ENCODE measurements at places on chromosomes 5 and 9.

GRCh38 chr5:96509316-96509715, 76.3 kb upstream of the PCSK1 start:
- DNase-seq = no peak

DNA sequence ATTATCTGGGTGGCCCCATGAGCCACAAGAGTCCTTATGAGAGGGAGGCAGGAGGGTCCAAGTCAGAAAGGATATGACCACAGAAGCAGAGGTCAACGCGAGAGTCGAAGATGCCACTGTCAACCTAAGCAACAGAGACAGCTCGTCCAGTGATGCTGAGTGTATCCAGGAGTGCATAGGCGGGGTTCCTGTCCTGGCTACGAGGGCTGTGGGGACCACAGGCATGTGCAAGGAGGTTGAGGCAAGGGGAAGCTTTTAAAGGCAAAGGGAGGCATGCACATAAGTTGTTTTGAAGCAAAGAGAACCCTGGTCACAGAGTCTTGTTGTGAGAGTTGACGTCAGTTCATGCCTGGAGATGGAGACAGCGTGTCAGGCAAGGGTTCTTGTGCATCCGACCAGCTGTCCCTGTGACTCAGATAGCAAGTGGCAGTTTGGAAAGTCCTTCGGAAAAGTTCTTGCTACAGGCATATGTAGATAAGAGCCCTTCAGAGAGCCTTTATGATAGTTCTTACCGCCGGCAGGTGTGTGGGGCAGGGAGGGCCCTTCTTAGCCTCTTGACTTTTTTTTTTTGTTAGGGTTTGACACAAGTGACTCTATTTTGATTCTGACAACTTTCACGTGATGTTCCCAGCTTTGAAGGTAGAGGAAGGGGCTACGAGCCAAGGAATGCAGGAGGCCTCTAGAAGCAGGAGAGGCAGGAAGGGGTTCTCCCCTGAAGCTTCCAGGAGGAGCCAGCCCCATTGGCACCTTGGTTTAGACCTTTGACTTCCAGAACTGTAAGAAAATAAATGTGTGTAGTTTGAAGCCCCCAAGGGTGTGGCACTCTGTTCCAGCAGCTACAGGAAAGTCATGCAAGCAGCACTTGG, 66.0 kb upstream of the FCN1 start:
- DNase-seq = no peak

GRCh38 chr5:135100011-135100410, 66.0 kb upstream of the PITX1 start:
- DNase-seq = no peak

DNA sequence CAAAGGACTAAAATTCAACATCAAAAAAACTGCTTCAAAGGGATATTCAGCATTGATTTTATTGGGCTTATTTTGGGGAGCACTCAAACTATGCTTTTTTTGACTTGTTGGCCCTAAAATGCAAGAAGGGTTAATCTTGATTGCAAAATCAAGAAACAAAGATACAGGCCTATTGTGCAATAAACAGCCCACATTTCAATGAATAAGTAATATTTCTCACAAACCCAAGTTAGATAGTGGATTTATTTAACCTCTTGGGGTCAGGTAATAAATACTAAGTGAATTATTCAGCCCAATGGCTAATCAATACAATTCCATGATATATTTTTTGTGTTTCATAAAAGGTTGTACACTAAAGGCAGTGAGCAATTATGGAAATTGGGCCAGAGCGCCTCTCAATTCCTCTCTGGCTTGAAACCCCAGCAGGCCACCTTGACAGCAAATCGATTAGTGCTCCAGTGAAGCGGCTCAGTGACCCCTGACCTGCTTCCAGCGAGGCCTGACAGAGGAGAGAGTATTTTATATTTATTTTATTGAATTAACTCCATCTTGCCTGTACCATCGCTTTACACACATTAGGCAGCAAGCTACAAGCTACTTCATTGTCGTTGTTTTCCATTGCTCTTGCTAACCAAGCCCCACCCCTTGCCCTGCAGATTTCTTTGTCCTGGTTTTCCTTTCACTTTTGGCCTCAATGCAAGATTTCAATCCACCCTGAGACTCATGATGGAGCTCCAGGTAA, 65.5 kb downstream of the EBF1 start:
- no peak for DNase-seq

DNA sequence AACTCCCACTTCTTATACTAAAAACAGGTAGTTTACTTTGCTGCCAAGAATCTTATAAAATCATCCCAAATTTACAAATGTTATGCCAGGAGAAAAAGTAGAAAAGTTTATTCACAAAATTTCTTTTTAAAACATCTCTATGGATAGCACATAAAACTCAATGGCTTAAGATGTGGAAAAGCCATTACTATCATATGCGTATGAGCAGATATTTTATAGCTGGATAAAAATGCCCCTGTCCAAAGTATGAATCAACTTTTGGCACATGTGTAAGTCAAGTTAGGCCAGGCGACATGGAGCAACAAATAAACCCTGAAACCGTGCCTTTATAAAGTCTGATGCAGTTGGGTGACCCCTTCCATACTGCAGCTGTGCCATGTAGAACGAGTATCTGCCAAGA, 38.6 kb upstream of the FBP1 start:
- no peak for DNase-seq

- no peak for DNase-seq
Measured at GRCh38 chr5:10706326-10706725, 54.7 kb downstream of the DAP start.

DNA sequence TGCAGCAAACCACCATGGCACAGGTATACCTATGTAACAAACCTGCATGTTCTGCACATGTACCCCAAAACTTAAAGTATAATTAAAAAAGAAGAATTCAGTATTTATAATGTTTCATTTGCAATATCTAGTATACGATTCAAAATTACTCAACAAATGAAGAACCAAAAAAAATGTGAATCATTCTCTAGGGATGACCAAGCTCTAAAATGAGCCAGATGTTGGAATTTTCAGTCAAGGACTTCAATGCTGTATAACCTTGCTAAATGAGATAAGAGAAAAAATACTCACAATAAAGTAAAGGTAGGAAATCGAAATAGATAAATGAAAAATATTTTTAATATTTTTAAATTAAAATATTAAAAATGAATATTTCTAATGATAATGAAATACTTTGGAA, 108.7 kb upstream of the ADRA1B start:
- DNase-seq = no peak

DNA sequence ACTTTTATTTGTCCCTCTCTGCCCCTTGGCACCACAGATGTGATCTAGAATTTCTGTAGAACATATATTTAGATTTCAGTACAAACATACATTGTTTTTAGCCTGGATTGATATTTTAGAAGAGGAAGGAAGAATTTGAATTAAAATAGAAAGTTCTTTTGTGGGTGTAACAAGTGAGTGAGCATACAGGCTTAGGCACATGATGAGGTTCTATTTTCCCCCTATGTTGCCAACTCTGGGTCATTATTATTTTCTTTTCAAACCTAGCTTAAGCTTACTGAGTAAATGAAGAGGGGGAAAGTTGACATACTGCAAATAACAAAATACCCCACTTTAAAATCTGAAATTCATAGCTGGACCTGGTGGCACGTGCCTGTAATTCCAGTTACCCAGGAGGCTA, 102.9 kb downstream of the GCNT1 start:
- no peak for DNase-seq

DNA sequence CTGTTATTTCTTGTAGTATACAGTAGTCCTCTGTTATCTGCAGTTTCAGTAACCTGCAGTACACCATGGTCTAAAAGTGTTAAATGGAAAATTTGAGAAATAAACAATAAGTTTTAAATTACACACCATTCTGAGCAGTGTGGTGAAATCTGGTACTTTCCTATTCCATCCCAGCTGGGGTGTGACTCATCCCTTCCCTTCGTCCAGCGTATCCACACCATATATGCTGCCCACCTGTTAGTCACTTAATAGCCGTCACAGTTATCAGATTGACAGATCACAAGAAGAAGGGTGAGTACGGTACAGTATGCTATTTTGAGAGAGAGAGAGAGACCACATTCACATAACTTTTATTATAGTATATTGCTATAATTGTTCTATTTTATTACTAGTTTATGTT, 28.9 kb downstream of the FAM151B start:
- DNase-seq = no peak

GRCh38 chr5:112304743-112305142, 114.3 kb downstream of the EPB41L4A start:
- no peak for DNase-seq

DNA sequence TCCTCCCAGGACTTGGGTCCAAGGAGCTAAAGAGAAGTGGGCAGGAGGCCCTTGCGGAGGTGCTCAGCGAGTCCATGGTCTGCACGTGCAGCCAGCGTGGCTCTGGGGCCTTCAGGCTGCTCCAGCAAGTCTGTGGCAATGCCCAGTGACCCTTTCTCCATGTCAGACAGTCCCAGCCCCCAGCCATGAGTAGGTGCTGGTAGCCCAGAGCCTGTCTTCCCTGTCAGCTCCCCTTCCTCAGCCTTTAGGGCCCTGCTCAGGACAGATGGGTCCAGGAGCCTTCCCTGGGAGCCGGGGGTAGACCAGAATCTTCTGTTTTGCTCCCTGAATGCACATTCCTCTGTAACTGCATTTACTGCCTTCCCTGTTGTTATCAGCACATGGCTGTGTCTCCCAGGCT, 147.2 kb upstream of the IRX2 start:
- no peak for DNase-seq

- DNase-seq = no peak
Measured at GRCh38 chr5:53777864-53778618, 217.6 kb downstream of the NDUFS4 start.

- DNase-seq = no peak
Measured at GRCh38 chr5:119651486-119651885, 22.1 kb downstream of the FAM170A start.

DNA sequence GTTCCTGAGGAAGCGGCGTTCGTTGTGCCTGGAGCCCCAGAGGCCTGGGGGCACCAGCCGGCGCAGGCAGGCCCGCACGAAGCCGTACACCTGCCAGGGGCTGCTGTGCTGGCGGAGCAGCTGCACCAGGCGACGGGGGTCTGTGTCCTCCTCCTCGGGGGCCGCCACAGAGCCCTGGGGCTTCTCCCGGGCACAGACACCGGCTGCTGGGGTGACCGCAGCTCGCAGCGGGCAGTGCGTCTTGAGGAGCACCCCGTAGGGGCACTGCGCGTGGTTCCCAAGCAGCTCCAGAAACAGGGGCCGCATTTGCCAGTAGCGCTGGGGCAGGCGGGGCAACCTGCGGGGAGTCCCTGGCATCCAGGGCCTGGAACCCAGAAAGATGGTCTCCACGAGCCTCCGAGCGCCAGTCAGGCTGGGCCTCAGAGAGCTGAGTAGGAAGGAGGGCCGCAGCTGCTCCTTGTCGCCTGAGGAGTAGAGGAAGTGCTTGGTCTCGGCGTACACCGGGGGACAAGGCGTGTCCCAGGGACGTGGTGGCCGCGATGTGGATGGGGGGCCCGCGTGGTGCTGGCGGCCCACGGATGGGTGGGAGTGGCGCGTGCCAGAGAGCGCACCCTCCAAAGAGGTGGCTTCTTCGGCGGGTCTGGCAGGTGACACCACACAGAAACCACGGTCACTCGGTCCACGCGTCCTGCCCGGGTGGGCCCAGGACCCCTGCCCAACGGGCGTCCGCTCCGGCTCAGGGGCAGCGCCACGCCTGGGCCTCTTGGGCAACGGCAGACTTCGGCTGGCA, 1.3 kb downstream of the TERT start:
- no peak for DNase-seq

- no peak for DNase-seq
Measured at GRCh38 chr5:150780187-150780692, 1.7 kb downstream of the SMIM3 start.

- no peak for DNase-seq
Measured at GRCh38 chr9:9352877-9353481, 1259.8 kb downstream of the PTPRD start.

DNA sequence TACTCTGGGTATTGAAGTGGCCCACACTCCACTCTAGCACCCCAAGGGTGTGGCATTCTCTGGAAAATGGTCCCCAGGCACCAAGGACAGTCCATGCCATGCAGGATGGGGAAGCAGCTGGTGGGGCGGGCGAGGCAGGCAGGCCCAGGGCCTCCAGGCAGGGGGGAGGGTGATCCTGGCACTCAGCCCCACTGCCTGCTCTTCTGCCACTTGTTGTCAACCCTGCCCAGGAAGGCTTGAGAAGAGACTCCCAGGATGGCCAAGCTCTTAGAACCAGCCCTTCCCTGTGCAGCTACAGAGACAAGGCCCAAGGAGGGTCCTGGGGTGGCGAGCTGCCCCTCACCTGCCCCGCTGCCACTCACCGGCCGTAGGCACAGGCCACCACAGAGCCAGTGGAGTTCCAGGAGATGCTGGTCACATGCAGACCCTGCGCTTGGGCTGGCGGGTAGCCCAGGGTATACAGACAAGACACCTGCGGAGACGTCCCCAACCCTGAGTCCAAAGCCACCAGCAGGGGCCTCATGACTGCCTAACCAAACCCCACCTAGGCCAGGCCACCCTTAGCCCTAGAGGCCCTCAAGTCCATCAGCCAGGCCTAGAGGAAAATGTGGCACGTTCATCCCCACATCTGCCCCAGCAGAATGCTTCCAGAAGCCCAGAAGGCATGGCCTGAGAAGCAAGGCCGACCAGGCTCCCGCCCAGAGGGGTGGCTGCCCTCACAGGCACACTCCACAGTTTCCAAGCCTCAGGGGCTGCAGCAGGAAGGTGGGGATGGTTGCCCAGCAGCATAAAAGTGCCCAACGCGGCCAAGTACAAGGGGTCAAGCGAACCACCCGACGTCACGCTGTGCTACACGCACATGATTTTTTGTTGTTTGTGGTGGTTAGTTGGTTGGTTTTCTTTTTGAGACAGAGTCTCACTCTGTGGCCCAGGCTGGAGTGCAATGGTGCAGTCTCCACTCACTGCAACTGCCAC, 19.8 kb downstream of the DYNC2I2 start:
- DNase-seq = no peak

All from CMK (cell line).